ENCODE measurements at places on chromosomes 3 and 15.
A peak's percentile ranks its signal among the peaks of the same experiment; 100 is the strongest.

GRCh38 chr3:3240986-3241385 is 61.5 kb upstream of the CRBN start:
- DNase-seq, result no peak

GRCh38 chr15:64430000-64430735 is 30.2 kb upstream of the ZNF609 start:
- DNase-seq, result peak; percentile 26

GRCh38 chr3:8416965-8417364 is 84.7 kb upstream of the LMCD1 start:
- peak; percentile 44 for DNase-seq

DNA sequence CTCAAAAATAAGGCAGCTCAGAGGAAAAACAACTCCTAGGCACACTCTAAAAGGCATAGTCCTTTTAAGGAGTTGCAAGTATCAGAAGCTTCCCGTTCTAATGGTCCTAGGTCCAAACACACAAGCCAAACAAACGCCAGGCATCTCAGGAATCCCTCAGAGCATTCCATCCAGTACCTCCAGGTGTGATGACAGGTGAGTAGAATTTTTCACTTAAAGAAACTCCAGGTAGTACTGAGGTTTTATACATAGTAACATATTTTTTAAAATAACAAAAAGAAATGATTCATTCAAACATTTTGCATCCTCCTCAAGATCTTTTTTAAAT is 1092.3 kb downstream of the TUSC7 start:
- no peak for DNase-seq

DNA sequence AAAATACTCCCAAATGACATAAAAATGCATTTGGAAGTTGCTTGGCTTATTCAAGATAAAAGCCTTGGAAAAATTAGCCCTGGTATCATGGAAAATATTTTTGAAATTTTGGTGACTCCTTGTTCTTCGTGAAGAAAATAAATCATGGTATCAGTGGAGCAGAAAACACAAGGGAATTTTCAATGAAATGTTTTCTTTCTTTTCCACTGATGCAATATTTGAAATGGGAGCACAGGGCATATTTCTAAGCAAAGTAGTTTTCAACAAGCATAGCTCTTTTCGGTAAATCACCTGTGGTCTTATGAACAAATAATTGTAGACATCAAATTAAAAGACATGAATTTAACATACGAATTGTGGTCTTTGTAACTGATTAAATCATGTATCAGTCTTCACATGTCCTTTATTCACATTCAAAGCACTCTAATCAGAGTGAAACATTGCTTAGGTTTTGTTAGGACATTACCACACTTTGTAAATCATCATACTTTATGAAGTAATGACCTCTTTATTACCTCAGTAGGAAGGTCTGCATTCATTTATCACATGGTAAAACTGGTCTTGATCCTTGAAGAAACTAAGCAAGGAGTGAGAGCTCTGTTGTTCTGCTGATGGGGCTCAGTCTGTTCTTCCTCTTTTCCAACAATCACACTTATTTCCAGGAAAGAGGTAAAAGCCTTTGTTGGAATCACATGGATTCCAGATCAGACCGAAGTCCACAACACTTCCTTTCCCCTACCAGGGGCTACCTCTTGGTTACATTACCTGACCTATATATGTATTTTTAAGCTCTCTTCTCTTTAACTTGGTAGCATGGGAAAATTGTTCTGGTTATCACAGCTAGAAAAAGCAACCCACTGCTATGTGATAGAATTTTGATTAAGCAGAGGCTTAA is 413.5 kb upstream of the THBS1 start:
- no peak for DNase-seq

DNA sequence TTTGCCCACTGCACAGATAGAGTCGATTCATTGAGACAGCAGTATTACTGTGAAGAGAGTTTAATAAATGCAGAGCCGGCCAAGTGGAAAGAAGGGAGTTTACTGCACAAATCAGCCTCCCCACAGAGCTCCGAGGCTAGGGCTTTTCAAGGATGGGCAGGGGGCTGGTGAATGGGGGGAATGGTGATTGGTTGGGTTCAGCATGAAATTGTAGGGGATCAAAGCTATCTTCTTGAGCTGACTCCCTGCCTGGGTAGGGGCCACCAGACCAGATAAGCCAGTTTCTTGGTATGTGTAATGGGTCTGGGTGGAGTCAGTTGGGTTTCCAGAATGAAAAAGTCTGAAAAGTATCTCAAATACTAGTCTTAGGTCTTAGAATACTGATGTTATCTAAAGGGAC is 66.6 kb downstream of the SYNPR start:
- no peak for DNase-seq

DNA sequence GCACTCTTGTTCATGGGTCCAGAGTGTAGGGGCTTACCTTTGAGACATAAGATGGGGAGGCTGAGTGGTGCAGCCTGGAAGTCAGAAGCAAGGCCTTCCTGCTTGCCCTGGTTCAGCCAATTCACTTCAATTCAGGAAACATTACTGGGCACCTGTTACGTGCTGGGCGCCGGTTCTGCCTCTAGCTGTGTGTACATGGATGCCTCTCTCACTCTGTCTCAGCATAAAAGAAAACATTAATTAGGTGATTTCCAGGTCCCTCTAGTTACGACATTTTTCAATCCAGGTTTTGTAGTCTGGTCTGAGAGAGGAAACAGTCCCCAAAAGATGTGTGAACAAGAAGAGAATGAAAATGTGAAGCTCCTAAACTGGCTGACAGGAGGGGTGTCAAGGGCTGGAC is 1.2 kb downstream of the RTP1 start:
- DNase-seq, result no peak

DNA sequence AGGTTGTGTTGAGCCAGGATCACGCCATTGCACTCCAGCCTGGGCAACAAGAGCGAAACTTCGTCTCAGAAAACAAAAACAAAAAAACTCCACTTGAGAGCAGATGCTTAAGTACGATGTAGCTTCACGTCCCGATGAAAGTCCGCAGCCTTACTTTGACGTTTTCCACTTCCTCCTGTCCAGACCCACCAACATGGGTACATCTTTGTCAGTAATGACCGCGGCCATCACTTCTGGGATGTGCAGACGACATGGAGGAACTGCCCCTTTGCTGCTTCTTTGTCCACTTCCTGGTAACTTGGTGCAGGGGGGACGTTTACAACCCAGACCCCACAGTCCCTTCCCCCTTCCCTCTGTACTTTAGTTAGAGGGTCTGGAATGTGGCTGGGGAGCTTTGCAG is 48.7 kb downstream of the CRABP1 start:
- no peak for DNase-seq

- peak; percentile 18 for DNase-seq
These were observed 15.4 kb upstream of the BFSP2 start for GRCh38 chr3:133384331-133385027.

DNA sequence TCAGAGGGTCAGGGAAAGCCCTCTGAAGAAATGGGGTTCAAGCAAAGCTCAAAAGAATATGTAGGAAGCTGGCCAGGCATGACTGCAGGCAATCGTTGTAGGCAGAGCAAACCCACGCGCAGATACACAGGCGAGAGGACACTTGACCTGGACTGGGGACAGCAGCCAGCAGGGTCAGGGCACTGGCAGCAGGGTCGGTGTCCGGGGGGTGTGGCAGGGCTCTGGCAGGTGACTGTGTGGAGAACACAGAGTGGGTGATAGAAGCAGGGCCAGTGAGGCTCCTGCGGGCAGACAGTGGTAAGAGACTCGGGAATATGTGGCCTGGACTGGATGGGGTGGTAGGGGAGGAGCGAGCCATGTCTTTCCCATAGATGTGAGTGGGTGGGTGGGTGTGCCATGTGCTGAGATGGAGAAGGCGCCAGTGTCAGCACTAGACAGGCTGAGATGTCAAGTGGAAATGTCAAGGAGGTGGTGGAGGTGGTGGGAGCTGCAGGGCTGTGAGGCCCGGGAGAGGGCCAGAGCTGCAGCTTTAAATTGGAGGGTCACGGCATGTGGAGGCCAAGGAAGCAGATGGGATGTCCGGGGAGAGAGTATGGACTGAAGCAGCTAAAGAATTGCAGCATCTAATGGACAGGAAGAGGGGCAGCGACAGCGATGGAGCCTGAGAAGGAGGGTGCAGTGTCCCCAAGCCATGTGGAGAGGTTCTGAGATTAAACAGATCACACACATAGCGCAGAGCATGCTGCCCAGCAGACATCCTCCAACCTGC is 13.4 kb downstream of the TMEM43 start:
- DNase-seq, result no peak

DNA sequence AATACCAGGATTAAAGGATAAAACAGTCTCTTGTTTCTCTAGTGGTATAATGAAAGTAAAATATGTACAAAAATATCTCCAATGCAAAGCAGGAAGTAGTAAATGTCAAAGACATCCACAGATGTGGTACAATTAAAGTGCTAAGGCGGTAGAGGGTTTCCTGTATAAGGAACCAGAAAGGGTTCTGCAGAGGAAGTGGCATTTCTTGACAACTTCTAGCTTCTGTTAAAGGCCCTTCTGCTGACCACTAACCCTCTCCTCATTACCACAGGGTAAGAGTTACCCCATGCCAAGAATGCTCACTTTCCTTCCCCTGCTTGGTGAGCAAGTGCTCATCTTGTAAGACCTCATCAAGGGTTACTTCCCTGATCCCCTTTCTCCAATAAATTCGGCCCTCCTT is 883.6 kb upstream of the NR2F2 start:
- DNase-seq, result no peak

GRCh38 chr3:33433843-33434242 is 6.4 kb downstream of the UBP1 start:
- no peak for DNase-seq

DNA sequence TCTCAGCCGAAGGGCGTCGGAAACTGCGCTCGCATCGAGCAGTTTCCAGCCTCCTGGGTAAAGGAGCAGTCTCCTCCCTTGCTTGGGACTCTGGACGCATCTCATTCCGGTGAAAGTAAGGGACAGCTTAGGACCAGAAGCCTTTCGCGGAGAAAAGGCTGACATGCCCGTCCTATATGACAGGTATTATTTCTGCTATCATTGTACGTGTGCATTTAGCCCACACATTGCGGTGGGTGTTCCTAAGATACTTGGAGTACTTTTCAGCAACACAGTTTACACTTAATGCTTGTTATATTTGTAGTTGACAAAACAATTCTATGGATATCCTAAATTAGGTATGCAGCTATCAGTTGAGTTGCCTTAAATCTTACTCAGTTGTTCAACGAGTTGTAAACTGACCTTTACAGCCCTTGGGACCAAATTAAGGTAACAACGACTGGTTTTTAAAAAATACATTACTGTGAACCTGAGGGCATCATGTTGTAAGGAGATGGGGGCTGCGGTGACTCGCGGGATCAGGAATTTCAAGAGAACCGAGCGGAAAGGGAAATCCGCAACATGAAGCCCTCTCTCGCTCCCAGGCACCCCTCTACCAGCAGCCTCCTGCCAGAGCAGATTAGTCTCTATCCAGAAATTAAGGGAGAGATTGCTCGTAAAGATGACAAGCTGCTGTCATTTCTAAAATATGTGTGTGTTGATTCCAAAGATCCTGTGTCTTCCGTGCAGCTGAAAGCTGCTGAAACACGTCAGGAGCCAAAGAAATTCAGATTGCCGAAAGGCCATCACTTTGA is 632 bp upstream of the COPS2 start:
- DNase-seq, result no peak

GRCh38 chr3:174192471-174192870 is 666.7 kb upstream of the NAALADL2 start:
- no peak for DNase-seq

- no peak for DNase-seq
These were observed 361.6 kb downstream of the RBMS3 start for GRCh38 chr3:29642393-29643033.

GRCh38 chr15:56215769-56216168 is 27.9 kb downstream of the RFX7 start:
- no peak for DNase-seq

GRCh38 chr3:127858521-127858920 is 36.2 kb upstream of the MGLL start:
- peak; percentile 56 for DNase-seq

- no peak for DNase-seq
These were observed 234.9 kb downstream of the OPA1 start for GRCh38 chr3:193827871-193828270.

DNA sequence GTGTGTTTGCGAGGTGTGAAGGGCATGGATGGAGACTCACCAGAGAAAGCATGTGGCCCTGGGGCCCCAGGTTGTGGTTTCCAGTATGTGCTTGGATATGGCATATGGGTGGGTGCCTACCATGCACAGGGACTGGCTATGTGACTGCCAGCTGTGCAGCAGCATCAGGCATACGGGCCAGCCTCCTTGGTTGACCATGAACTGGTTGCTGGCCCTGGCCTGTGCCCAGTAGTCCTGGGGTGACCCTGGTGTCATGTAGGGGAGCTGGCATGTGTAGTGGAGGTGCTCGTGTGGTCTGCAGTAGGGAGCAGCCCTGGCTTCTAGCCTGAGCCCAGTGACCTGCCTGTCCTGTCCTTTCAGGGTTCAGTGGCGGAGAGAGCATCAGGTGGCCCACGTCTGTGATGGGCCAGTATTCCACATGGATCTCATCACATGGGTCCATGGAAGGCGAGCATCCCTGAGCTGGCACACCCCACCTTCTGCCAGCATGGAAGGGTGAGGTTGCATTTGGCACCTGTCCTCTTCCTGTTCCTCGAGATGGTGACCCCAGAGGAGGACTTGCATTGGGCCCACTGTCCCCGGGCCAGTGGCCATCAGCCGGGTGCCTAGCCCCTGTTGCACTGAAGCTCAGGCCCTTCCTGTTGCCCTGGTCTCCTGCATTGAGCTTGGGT is 228.9 kb downstream of the SNRPN start:
- no peak for DNase-seq

DNA sequence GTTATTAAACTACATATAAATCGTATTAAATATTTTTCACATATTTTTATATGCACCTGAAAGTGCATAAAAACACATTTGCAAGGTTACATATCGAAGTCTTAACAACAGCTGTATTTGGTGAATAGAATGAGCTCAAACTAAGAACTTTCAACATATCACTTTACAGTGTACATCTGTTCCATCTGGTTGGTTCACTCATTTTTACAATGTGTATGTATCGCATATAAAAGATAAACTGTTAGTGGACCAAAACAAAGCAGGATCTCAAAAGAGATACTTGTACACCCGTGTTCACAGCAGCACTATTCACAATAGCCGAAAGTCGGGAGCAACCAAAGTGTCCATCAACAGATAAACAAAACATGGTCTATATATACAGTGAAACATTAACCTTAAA is 55.8 kb downstream of the TBL1XR1 start:
- DNase-seq, result no peak

DNA sequence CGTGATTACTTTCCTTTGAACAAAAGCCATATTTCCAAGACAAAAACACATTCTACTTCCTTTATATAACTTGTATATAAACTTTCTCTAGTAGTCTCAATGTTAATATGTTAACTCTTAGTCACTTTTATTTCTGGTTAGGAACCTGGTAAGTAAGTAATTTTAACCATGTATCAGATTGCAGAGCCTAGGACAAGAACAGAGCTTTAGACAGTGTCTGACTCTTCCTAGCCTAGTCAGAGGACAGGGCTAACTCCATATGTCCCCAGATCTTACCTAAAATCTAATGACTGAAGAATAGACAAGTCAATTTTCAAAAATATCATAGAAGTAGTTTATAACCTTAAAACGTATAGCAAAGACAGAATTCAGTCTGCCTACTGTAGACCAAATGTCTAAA is 8.3 kb downstream of the LEKR1 start:
- DNase-seq, result no peak
